ENCODE measurements at places on chromosomes 3 and 15.
A peak's percentile ranks its signal among the peaks of the same experiment; 100 is the strongest.

- no peak for DNase-seq
Measured at GRCh38 chr15:29795610-29796009, 26.7 kb downstream of the TJP1 start.

- no peak for DNase-seq
Measured at GRCh38 chr15:27833178-27833577, 265.9 kb downstream of the OCA2 start.

DNA sequence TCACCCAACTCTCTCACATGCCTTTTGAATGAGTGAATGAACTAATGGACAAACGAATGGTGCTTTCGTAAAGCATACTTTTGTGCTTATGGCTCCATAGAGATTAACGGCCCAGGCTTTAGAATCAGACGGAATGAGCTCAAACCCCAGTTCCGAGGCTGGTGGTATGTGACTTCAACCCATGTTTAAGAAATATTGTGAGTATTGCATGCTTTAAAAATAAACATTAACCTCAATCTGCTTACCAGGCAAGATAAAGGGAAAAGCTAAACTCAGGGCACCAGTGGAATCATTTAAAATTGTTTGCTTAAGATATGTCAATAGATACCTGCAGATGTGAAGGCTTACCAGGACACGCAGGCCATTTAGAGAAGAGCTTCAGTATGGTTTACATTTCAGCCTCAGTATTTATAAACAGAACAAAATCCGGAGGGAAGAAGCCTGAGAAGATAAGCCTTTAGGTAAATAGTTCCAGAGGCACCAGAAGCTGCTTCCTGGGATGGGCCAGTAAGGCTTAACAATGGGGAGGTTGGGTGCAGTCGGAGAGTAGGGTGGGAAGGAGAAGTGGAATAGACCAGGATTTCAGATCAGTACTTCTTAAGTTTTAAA is 186.4 kb downstream of the ADAMTS9 start:
- no peak for DNase-seq

DNA sequence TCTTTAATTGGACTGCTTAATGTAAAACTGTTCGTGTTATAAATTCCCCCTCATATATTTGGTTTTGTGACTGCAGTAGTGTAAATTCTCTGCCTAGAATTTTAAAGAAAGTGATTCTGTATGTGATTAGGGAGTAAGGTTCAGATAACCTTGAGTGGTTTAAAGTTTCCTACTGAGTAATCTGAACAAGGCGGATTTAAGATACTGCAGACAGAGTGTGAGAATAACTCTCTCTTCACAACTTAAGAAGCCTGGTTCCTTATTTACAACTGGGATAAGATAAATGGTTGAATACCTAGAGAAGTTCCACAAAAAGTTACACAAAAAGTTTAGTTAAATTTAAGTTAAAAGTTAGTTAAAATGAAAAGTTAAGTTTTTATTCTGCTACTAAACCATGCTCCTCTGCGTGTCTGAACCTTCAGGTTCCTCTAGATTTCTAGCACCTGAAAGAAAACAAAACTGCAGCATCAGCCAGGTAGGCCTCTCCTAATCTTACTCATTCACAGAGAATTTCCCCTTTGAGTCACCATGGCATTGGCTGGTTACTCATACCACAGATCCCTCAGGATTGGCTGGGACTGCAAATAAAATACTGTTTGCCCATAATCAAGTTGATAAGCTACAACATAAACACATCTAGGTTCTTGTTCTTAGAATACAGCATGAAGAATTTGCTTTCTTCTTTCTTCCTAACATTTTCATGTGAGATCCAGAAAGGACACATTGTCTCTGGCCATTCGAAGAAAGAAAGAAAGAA is at the start of gene ARL14:
ARL14 (plus strand) TSS at position 614 of the 757 bp plus-strand sequence. CDS start 187 bp downstream, outside the sequence.
- no peak for DNase-seq

- peak; percentile 64 for DNase-seq
Measured at GRCh38 chr3:196624907-196625306, 14.6 kb upstream of the NRROS start.

GRCh38 chr15:61410662-61411061 is 181.6 kb upstream of the RORA start:
- no peak for DNase-seq

DNA sequence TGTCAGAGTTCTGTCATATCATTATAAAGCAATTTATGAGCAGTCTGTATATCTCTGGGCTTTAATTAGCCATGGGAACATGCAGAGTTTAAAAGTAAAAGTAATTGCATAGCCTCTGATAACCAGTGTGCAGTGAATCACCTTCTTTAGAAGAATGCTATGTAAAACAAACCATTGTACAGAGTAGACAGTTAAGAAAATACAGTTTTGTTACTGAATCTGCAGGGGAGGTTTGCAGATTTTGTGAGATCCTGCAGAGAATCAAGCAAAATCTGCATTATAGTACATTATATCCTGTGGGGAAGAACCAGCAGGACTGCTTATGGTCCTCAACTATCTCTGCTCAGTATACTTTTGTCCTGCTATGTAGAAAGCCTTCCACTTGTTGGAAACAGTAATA is 396.2 kb upstream of the NAALADL2 start:
- no peak for DNase-seq

- DNase-seq = no peak
Measured at GRCh38 chr15:38062696-38063095, 128.3 kb downstream of the TMCO5A start.

Measured in tibial artery (tissue), 4 donors.